ENCODE measurements at places on chromosomes 1 and 21.

GRCh38 chr1:174448531-174448883 is 743 bp downstream of the GPR52 start:
- no peak for DNase-seq

- no peak for DNase-seq
Observed at GRCh38 chr1:50974618-50974935, 4.5 kb downstream of the CDKN2C start.

- DNase-seq = no peak
Observed at GRCh38 chr21:45802425-45802824, 158.9 kb downstream of the PCBP3 start.

- DNase-seq = no peak
Observed at GRCh38 chr1:15636436-15636835, 19.2 kb downstream of the DDI2 start.

GRCh38 chr1:212219679-212220463 is 65.3 kb upstream of the PPP2R5A start:
- DNase-seq = no peak

DNA sequence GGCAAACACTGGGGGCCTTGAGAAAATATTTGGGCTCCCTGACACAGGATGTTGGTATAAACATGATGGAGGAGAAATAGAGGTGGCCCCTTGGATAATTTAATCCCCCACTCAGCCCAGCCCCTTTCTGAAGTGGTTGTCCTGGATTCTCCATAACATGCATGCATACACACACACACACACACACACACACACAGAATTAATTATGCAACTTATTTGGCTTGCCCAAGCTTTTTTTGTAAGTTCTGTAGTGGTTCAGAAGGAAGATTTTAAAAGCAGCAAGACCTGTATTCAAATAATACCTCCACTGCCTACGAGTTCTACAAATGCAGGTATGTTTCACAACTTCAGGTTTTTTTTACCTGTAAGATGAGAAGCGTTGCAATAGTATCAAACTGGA is 15.0 kb downstream of the ATF3 start:
- no peak for DNase-seq

GRCh38 chr1:206947255-206947654 is 989 bp upstream of the PIGR start:
- no peak for DNase-seq

DNA sequence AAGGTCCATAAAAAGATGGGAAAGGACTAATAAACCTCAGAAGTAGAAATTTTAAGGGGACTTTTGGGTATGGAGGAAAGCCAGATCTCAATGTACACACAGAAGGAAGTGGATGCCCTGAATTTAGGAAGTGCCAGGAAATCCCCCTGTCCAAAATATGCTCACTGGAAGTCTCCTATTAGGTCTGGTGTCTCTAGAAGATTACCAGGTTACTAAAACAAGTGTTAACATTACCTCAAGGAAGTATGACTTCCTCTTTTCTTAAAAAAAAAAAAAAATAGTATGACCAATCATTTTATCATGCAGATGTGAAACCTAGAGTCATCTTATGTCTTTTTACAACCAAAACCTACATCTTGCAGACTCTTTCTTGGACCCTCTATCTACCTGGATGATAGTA is 30.7 kb downstream of the CD58 start:
- DNase-seq = no peak

DNA sequence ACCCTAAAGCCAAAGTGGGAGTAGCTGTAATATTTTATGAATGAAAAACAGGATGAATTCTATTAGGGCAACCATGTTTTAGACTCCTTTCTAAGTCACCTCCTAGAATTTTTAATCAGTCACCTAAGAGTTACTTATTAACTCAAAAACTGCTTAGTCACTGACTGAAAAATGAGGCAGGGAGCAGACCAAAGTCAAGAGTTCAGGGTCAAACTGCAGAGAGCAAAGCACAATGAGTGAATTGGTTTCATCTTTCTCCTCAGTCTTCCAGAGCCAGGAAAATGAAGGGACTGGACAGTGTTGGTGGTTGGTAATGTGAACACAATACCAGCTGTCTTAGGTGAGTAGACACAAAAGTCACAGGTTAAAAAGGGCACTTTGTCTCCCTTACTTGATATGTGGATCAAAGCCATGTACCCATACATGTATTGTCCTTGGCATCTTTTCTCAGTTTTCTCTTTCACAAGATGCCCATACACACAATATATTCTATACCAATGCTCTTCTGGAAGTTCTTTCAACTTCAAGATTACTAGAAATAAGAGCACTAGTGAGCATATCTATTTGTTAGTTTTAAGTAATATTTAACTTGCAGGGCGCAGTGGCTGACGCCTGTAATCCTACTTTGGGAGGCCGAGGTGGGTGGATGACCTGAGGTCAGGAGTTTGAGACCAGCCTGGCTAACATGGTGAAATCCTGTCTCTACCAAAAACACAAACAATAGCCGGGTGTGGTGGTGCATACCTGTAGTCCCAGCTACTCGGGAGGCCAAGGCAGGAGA is 42.2 kb downstream of the ATP1B1 start:
- DNase-seq = no peak

DNA sequence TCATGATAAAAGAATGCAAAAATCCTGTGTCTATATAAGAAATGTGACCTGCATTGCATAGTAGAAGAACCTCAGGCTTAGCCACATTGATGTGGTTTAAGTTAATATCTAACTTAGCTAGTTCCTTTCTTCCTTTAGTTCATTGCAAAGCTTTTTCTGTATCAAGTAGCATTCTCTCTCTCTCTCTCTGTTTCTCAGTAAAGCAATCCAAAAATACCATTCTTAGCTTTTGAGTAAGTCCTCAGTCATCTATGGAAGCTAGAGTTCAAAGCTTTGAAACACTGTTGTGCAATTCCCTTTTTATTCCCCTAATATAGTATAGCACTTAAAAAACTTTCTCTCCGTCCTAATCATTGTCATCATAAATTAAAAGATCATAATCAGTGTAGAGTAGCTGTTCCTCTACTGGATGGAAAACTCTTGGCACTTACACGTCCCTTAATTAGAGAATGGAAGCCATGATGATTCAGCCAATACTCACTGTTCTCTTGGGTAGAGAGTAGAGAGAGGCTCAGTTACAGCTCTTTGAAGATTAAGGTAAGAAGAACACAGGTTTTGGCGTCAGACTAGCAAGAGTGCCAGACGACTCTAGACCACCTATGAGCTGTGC is 350.3 kb upstream of the LYPLAL1 start:
- DNase-seq = peak; percentile 92

Measured in AG09309 (cell line).